ENCODE measurements at places on chromosomes 13 and 19. TPM values are rescaled to one million over a fixed set of nuclear protein-coding genes. Genes with fewer than 3 reads are reported as not detected.

SERTM1 gene
- polyA plus RNA-seq, result 0.53 TPM

SHANK1 gene
- polyA plus RNA-seq, result 5.5 TPM

BEST2 gene
- polyA plus RNA-seq, result 0.08 TPM

MIPEP gene
- polyA plus RNA-seq, result 27.0 TPM

ONECUT3 gene
- not detected for polyA plus RNA-seq

PGLYRP2 gene
- not detected for polyA plus RNA-seq

COX6B1 gene
- 334 TPM for polyA plus RNA-seq

MBD3L3 gene
- not detected for polyA plus RNA-seq

LHFPL6 gene
- 40.1 TPM for polyA plus RNA-seq

NLRP7 gene
- not detected for polyA plus RNA-seq

DOHH gene
- 11.8 TPM for polyA plus RNA-seq

SYT5 gene
- polyA plus RNA-seq, result 0.47 TPM

NOVA2 gene
- 4.2 TPM for polyA plus RNA-seq

RASAL3 gene
- 0.51 TPM for polyA plus RNA-seq

ZNF581 gene
- 30.2 TPM for polyA plus RNA-seq

All from renal cortex interstitium (tissue), 15 donors.